ENCODE measurements at places on chromosomes 4 and X.

DNA sequence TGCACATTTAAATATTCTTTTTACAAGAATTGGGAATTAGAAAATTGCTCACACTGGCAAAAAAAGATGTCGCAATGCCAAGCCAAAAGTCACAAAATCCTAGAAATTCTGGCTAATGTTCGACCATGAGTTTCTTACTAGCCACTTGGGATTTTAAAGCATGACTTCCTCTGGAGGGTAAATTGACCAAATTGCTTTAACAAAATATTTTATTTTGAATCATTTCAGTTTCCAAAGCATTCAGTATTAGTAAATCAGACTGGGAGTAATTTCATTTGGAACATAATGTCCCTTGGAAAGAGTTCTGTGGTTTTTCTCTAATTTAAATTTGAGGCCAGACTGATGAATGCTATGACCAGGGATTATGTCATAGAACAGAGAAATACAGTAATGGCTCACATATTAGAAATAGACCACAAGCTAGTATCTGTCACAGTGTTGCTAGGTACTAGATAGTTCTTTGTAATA is 7.6 kb upstream of the CXCL5 start:
- DNase-seq, result no peak

- no peak for DNase-seq
Measured at GRCh38 chrX:129634541-129634940, 20.2 kb downstream of the APLN start.

GRCh38 chr4:102667001-102667400 is 93.8 kb downstream of the MANBA start:
- no peak for DNase-seq

- no peak for DNase-seq
Measured at GRCh38 chr4:82055156-82055555, 318.6 kb downstream of the HNRNPD start.

- DNase-seq, result no peak
Measured at GRCh38 chr4:8394061-8394519, 46.4 kb downstream of the ACOX3 start.

DNA sequence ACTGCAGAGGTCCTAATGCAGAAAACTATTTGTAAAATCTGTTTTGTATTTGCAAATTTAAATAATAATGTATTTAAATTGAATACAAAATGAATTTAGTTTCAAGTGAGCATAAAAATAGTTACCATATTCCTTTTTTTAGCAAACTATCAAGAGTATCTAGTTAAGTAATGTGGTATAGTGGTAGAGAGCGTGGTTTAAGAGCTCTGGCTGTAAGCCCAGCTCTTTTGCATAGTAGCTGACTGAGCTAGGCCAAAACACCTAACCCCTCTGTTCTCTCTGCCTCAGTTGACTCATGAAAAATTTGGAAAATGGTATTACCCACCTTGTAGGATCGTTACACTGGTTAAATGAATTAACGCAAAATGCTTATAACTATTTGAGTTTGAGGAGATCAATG is 18.1 kb upstream of the ADAD1 start:
- no peak for DNase-seq

- no peak for DNase-seq
Measured at GRCh38 chr4:81850701-81851100, 379.0 kb upstream of the RASGEF1B start.

GRCh38 chrX:24996096-24996709 is 19.6 kb downstream of the ARX start:
- no peak for DNase-seq

GRCh38 chr4:184972991-184973390 is 45.3 kb upstream of the HELT start:
- no peak for DNase-seq

DNA sequence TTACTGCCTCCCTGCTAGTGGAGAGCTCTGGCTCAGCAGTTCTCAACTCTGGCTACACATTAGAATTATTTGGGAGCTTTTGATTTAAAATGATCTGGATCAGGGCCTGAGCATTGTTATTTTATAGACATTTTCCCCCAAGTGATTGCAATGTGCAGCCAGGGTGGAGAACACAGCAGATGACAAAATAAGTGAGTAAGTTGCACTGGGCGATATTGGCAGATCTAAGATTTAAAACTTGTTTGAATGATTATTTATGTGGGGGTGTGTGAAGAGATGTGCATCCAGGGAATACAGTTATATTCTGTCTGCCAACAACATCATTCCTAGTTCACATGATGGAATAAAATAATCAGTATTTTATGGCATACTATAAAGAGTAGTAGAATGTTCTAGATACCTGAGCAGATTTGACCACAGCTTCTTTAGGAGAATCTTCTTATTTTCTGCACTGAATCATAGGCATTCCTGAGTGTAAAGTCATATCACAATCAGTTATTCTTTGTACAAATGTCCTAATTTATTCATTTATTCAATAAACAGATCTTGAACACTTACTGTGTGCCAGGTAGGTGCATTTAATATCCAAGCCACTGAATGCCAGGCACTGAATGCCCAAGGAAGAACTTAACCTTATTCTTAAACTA is 123.9 kb downstream of the UCHL1 start:
- no peak for DNase-seq

DNA sequence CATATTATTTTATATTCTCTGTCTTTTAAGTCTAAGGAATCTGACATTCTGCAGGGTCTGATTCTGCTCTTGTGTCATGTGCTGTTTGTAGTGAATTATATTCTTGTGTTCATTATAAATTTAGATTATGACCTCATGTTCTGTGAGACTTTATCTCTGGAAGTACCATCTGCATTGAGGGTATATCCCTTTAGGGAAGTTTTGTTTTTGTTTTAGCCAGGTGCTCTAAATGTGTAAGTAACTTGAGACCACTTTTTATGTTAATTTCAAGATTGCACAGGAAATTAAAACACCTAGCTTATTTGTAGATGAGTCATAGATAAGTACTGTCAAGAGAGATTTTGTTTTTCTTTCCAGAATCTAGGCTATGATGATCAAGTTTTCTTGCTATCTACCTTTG is 35.0 kb upstream of the DKK2 start:
- no peak for DNase-seq

DNA sequence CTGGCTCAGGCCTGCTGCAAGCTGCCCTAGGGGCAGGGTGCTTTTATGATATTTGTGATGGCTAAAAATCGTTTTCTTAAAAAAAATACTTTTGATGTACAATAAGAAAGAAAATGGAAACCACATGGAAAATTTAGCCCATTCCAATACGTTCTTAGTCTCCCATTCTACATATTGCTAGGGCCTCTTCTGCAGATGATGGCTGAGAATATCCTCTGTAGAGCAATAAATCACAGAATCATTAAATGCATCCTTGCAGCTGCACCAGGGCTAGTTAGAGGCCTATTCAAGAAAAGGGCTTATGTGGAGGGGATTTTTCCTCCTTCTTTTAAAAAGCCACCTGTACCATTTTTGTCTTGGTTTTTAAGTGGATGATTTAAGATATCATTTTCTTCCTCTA is 97.6 kb upstream of the C1GALT1C1 start:
- DNase-seq, result no peak

GRCh38 chr4:53205970-53206369 is 159.9 kb downstream of the SCFD2 start:
- no peak for DNase-seq

GRCh38 chr4:47862297-47862696 is 24.4 kb upstream of the CORIN start:
- no peak for DNase-seq

GRCh38 chr4:121938282-121939092 is 13.4 kb downstream of the TRPC3 start:
- DNase-seq, result no peak

Measured in LNCaP clone FGC (cell line).